ENCODE measurements at places on chromosomes 13 and 19. TPM values are rescaled to one million over a fixed set of nuclear protein-coding genes. Genes with fewer than 3 reads are reported as not detected.

NUFIP1 gene
- polyA plus RNA-seq = 9.7 TPM

S1PR5 gene
- polyA plus RNA-seq = 2.4 TPM

SRRM5 gene
- polyA plus RNA-seq = not detected

IL11 gene
- 0.20 TPM for polyA plus RNA-seq

ZNF728 gene
- polyA plus RNA-seq = not detected

ZNF211 gene
- polyA plus RNA-seq = 28.5 TPM

SIGLEC8 gene
- not detected for polyA plus RNA-seq

NR2C2AP gene
- 9.8 TPM for polyA plus RNA-seq

GAPDHS gene
- not detected for polyA plus RNA-seq

BRME1 gene
- polyA plus RNA-seq = 2.8 TPM

PRKCG gene
- polyA plus RNA-seq = 0.23 TPM

AMER2 gene
- polyA plus RNA-seq = 0.07 TPM

LDLR gene
- 24.5 TPM for polyA plus RNA-seq

PRR12 gene
- polyA plus RNA-seq = 15.6 TPM

SIGLEC6 gene
- polyA plus RNA-seq = 0.15 TPM

All from muscle of arm (tissue), 14 donors.